ENCODE measurements at places on chromosomes 12 and 14.
A peak's percentile ranks its signal among the peaks of the same experiment; 100 is the strongest.

GRCh38 chr14:67999290-67999689, 179.7 kb downstream of the RAD51B start:
- DNase-seq = no peak

DNA sequence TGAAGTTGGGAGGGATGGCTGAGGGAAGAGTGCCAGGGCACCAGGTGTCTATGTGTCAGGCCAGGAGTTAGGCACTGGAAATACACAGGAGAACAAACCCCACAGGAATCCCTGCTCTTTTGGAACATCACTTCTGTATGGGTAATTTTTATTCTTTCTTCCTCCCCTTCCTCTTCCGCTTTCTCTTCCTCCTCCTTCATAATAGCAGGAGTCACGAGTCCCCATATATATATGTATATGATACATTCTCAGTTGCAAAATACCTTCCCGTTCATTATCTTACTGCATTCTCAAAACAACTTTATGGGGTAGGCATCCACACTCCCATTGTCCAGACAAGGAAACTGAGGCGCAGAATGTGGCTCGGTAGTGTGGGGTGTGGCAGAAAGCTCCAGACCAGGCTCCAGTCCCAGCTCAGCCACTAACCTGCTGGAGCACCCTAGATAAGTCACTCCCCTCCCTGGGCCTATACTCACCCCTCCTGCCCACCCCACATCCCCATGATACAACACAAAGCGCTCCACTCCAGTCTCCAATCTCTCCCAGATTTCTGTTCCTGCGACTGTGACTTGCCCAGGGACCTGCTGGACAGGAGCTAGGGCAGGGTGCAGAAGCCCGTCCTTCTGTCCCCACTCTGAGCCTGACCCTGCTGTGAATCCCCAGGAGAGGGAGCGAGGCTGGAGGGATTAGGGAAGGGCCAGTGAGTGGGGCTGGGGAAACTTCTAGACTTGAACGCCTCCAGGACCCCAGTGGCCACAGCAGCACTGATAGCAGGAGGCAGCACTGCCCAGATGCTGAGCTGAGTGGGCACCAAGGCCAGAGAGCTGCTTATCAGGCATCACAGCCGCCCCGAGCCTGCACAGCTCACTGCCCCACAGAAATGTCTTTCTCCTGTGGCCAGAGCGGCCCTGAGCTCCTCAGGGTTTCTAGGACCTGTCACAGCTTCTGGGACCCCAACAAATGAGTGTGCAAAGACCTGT, 1.4 kb upstream of the AQP2 start:
- DNase-seq = no peak

DNA sequence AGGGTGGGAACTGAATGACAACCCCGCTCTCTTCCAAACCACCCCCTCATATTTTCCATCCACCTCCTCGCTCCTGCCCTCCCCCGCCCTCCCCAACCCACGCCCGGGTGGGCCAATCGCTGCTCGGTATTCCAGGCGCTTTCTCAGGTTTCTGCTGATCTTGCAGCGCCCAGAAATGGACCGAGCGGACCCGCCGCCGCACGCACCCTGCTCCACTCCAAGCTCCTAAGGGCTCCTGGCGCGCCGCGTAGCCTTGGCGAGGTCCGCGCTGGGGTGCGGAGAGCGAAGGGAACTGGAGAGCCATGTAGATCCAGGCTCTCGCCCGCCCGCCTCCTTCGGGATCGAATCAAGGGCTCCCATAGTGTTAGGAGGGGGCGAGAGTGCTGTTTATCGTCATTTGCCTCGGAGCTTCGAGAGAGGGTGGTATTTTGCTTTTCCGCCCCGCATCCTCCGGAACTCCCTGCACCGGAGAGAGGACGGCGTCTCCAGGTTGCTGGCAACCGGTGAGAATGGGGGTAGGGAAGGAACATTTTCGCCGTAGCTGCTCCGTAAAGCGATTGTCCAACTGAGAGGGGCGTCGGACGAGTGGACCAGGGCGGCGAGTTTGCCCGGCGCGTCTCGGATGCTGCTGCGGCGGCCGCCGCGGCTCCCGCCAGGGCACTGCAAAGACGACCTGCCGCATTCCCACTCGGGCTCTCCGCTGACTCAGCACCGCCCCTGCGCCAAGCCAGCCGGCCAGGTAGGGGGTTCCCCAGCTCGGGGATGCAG, at the start of gene KCNA1:
Gene KCNA1 (plus strand): TSS at position 172 of the 768 bp plus-strand sequence. CDS start 1,474 bp downstream, outside the sequence.
- no peak for DNase-seq

DNA sequence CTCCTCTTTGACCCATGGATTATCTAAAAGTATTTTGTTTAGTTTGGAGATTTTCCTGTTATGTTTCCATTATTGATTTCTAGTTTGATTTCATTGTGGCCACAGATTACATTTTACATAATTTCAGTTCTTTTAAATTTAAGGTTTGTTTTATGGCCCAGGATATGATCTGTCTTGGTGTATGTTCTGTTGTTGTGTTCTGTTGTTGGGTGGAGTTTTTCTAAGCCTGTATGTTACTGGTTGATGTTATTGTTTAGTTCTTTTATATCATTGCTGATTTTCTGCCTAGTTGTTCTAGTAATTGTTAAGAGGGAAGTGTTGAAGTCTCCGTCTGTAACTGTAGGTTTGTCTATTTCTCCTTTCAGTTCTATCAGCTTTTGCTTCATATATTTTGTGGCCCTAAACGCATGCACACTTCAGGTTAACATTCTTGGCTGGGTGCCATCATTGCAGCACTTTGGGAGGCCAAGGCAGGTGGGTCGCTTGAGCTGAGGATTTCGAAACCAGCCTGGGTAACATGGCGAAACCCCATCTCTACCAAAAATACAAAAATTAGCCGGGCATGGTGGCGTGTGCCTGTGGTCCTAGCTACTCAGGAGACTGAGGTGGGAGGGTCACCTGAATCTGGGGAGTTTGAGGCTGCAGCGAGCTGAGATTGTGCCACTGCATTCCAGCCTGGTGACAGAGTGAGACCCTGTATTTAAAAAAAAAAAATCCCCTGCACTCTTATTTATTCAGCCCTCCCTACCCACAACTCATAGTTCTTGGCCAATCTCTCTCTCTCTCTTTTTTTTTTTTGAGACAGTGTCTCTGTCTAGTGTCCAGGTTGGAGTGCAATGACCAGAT, 28.1 kb upstream of the CFL2 start:
- no peak for DNase-seq

- DNase-seq = no peak
Observed at GRCh38 chr12:26666286-26666685, 166.7 kb downstream of the ITPR2 start.

DNA sequence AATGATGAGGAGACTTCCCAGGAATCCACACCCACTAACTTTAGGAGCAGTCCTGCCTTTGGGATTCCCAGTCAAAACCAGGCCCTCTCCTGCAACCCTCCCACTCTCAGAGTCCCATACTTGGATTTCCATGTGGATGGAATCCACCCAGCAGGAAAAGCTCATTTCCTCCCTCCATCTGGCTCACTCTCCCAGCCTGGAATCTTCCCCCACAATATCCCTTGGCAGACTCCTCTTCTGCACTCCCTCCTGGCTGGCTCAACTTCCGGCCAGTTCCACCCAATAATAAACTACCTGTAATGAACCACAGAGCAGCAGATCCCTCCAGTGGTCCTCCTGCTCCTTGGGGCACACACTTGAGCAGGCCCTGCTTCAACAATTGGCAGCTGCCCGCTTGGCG, 102.8 kb upstream of the EGLN3 start:
- DNase-seq = no peak

- DNase-seq = no peak
Observed at GRCh38 chr12:101783150-101783549, 43.9 kb upstream of the SYCP3 start.

DNA sequence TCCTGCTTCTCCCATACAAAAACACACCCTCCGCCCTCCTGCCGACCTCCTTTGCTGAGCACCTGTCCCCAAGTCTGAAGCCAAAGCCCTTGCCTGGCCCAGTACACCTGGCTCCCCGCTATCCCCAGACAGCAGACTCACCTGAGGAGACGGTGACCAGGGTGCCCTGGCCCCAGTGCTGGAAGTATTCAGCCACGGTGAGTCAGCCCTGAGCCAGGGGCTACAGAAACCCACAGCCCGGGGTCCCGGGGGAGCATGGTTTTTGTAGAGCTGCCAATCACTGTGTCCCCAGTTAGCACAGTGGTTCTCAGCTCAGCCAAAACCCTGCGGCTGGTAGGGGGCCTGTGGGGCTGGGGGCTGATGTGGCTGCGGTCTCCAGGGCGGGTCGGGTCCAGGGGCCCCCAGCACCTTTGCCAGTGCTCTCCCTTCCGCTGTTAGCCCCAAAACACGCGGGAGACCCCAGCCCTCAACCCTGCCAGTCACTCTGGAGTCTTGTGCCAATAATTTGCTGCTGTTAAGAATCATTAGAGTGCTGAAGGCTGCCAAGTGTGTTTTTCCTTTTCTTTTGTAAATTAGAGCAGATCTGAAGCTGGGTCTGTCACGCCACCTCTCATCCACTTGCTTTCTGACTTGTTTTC, 339.0 kb downstream of the TMEM121 start:
- DNase-seq = no peak

DNA sequence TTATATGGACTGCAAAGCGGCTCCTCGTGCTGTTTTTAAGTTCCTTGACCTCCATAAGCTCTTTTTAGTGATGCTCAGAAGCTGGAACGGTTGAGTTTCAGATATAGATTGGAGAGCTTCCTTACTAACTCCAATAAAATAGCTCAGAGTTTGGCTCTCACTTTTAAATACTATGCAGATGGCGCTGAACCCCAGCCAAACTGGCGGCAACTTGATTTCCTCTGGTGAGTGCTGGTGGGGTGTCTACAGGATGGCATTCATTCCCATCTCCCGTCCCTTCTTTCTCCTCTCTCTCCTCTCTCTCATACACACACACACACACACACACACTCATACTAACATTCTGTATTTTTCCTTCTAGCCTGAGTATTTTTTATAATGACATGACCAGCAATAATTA, 346.3 kb downstream of the ETNK1 start:
- no peak for DNase-seq

- no peak for DNase-seq
Observed at GRCh38 chr12:59839514-59839913, 243.7 kb downstream of the SLC16A7 start.

DNA sequence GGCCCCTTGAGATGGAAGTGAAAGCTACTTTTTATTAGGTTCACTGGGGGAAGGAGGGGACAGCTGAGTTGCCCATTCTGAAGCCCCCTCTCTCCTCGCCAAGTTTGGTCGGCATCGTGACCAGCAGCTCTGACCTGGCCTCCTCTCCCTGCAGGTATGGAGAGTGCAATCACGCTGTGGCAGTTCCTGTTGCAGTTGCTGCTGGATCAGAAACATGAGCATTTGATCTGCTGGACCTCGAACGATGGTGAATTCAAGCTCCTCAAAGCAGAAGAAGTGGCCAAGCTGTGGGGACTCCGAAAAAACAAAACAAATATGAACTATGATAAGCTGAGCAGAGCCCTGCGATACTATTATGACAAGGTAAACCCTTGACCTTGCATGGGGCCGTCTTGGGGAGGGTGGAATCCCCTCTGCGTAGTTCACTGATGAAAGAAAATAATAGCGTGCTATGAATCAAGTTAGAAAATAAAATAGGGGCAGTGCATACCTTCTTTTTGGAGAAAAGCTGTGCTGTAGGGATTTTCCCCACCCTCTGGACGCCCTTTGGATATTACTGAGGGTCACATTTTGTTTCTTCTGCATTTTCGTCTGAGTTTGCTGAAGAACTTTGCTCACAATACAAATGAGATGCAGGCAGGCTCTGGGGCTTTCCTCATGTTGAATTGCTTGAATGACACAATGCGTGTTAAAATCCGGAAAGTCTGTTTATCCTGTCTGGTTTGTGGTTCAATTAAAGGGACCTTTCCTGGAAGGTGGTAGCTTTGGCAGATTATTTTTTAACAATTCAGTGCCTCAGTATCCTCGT, 29.4 kb downstream of the ELK3 start:
- DNase-seq = no peak

DNA sequence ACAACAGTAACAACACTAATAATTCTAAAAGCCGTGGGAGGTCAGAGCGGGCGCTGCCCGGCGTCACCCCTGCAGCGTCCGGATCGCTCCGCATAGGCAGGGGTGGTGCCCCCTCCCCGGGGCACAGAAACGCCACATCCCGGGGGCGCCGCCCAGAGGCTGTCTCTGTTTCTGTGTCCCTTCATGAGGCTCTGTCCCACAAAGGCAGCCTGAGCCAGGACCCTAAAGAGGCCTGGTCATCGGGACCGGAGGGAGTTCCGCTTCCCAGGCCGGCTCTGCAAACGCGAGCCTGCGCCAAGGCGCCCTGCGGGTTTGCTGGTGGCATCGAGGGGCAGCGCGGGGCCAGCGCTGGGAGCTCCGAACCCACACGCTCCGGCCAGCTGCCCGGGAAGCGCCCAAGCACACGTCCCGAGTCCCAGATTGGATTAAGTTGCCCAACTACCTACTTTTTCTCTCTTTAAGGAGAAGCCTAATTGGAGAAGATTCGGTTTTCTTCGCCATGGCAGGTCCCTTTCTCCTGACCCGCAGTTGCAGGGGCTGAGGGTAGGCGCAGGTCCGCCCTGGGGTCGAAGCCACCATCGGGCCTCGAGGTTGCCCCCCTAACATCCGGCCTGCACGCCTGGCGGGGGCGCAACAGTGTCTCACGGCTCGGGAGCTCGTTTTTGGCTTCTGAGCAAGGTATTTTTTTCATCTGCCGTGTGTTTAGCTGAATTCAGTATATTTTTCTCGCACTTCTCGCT, 421.7 kb downstream of the VRK1 start:
- peak; percentile 11 for DNase-seq

DNA sequence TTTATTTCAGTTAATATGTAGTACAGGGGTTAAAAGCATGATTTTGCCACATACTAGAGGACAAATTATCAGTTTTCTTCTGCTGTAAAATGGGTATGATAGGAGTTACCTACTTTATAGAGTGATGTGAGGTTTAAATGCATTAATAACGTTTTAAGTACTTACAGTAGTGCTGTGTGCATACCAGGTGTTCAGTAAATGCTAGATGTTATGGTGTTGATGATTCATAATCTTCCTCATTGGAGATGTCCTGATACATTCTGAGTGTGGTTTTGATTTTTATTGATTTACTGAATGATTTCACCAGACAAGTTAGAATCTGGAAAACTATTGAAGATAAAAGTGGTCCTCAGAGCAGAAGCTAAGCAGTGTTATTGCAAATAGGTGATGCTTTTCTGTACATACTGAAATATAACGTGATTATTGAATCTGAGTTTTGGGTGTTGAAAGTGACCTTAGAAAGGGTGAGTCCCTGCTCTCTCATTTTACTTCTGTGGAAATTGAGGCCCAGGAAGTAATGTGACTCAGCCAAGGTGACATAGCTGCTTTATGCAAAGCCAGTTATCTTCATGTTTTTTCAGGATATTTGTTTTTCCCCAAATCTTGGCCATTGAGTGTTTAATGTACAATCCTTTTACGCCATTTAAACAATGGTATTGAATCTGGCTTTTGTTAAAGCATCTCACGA, 54.7 kb downstream of the VRK1 start:
- DNase-seq = peak; percentile 3

GRCh38 chr12:108309674-108310312, 29.3 kb downstream of the CMKLR1 start:
- DNase-seq = no peak

GRCh38 chr12:116928504-116928903, 17.8 kb downstream of the FBXW8 start:
- no peak for DNase-seq

DNA sequence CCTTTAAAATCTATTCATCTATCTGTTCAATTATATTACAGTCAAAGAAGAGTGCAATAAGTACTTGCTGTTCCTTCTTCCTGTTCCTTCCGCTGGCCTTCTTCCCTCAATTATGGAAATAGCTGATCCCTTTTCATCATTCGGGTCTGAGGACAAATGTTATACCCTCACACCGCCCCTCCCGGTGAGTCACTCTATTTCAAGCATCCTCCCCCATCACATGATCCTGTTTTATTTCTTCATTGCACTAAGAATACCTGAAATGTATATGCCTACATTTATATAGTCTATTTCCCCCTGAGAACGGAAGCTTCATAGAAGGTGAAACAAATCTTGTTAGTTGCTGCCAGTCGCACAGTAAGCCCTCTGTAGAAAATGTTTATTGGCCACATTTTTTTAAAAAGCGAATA, 2.5 kb downstream of the SLC38A1 start:
- peak; percentile 44 for DNase-seq
